HL-60 (cell line): ENCODE measurements at places on chromosomes 16 and 17.

DNA sequence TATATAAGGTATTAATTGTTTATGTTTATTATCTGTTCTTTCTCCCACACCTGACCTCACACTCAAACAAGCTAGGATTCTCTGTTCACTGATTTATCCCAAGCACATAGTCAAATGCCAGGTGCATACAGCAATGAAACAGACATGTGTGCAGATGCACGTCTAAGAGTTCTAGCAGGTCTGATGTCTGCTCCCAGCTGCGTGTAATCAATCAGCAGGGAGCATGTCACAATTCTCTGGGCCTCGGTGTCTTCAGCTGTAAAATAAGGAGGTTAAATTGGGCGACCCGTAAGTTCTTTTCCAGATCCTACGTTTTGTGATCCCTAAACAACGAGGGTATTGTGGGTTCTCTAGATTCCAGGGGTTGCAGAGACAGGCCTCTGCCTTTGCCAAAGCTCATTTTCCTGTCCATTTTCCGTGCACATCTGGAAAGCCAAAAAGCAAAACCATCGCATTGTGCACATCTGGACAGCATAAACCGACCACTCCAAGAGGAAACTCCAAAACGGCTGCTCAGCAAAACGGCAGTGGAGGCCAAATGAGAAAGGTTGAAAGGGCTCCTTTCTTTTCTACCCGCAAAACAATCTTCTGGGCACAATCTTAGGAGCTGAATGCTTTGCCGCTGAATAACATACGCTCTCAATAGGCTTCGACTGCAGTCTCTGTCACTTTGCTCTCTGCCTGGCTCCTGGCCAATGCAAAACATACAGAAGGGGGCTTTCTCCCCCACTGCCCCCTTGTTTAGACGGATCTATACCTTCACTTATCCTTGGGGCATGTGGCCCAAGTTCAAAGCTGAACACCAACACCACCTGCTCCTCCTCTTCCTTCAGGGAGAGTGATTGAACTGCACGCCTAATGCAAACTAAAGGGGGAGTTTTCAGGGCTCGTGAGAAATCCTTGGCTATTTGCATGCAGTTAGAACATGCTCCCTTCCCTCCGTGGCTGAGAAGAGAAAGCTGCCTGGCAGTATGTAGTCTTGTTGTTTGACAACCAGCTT, 426.3 kb downstream of the SLC39A11 start:
- no peak for DNase-seq

DNA sequence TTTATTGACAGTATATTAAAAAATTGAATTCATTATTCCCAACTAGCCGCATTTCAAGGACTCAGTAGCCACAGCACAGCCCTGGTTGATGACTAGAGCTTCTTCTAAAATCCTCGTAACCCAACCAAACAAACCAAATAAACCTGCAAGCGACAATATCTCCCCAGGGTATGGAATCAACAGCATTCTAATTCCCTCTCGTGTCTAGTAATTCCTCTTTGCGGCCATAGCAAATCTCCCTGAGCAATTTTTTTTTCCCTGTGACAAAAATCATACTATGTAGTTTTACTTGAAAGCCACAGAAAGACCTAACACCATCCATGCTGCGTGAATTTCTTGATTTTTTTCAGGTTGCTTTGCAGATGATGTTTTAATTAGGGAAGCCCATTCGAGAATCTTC, 143.4 kb upstream of the MYOCD start:
- no peak for DNase-seq

- no peak for DNase-seq
Measured at GRCh38 chr17:42340691-42341127, 47.5 kb downstream of the STAT3 start.

- DNase-seq, result no peak
Measured at GRCh38 chr17:15492186-15492585, 24.8 kb upstream of the CDRT4 start.

DNA sequence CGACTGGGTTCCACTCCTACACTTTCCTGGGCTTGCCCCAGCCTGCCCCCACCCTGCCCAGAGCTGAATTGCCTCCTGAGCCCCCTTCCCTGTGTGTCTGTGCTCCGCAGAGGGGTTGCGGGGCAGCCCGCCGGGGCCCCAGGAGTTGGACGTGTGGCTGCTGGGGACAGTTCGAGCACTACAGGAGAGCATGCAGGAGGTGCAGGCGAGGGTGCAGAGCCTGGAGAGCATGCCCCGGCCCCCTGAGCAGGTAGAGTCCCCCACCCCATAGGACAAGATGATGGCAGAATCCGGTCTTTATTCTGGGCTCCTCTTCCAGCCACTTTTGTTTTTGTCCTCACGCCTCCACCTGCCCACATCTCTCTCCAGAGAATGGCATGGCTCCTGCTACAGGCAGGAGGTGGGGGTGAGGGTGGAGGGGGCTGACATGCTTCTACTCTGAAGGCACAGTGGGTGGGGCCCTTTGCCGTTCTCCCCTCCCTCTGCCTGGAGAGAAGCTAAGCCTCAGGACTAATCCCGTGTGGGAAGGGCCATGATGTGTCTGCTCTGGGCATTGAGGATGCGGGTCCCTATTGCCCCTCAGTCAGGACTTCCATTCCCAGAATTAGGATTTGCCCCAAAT, 3.5 kb downstream of the ACBD4 start:
- no peak for DNase-seq

GRCh38 chr17:290626-291025, 62.0 kb downstream of the RPH3AL start:
- DNase-seq, result no peak

DNA sequence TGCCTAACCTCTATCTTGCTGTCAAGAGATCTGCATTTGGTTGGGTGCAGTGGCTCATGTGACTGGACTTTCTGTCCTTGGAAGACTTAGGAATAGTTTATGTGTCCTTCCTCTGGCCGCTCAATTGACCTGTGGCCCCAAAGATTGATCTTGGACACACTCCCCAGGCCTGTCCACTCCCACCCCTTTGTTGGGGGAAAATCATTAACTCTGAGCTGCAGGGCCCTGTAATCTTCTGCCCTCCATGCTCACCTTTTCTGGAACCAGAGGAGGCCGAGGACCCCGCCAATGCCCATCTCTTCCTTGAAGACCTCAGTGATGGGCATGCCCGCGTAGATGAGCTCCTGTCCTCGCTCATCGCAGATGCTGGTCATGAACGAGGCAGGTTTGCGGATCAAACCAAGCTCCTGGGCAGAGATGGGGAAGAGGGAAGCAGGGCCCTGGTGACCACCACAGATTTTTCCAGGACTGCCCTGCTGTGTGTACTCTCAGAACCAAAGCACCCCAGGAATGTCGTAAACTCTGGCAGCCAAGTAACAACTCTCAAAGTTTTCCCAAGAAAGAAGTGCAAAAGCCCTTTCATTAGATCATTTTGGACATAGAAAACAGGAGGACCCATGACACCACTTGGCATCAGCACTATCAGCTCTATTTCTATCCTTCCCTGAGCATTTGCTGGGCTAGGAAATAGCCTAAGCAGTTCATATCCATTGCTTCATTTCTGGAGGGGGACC, 8.5 kb upstream of the KLHL11 start:
- no peak for DNase-seq

DNA sequence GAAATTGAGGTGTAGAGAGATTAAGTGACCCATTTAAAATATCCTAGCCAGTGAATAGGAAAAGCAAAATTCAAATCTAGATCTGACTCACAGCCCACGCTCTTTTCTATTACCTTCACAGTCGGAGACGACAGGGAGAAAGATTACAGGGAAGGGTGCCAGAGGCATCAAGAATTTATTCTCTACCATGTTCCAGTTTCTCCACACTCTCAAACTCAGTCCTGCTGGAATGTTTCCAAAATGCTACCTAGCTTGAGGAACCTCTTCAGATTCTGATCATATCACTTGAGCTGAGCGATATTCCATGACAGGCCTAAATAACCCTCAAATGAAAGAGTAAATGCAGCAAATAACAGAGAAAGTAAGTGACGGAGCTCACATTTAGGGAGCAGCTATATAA, 5.4 kb upstream of the PSMD7 start:
- DNase-seq, result no peak

DNA sequence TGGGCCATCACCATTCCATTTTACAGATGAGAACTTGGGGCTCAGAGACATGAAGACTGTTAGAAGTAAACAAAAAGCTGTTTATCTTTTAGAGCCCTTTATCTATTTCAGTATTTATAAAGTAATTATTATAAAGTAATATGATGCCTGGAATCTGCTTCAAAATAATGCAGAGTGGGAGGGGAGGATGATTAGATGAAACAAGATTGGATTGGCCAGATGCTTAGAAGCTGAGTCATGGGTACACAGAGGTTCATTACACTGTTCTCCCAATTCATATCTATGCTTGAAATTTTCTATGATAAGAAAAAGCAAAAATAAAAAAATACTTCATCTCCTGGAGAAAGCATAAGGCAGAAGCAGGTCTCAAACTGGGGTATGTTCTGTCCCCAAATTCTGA, 29.4 kb downstream of the TOM1L2 start:
- DNase-seq, result no peak

- no peak for DNase-seq
Measured at GRCh38 chr16:69334696-69335095, 4.3 kb upstream of the PDF start.

DNA sequence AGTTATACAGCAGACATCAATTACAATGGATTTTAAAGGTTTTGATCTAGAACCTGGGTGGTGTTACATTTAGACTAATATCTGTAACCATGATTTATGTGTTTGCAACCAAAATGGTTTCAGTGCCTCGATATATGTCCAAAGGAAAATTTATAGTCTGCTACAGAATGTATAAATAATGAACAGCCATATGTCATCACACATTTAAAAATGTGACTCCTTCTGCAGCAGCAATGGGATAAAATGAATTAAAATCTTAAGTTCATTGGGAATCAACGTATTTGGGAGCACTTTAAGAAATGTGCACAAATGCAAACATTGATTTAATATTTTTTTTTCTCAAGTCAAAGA, 610.2 kb downstream of the TMEM114 start:
- no peak for DNase-seq

DNA sequence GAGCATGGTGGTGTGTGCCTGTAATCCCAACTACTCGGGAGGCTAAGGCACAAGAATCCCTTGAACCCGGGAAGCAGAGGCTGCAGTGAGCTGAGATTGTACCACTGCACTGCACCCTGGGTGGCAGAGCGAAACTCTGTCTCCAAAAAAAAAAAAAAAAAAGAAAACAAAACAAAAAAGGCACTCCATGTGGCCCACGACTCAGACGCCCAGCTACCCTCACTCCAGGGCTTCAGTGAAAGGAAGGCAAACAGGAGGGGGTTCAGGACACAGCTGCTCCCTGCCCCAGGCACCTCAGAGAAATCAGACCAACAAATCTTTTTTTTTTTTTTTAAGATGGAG, 91.7 kb downstream of the LITAF start:
- no peak for DNase-seq

- no peak for DNase-seq
Measured at GRCh38 chr17:17487998-17488397, 8.2 kb downstream of the RASD1 start.

DNA sequence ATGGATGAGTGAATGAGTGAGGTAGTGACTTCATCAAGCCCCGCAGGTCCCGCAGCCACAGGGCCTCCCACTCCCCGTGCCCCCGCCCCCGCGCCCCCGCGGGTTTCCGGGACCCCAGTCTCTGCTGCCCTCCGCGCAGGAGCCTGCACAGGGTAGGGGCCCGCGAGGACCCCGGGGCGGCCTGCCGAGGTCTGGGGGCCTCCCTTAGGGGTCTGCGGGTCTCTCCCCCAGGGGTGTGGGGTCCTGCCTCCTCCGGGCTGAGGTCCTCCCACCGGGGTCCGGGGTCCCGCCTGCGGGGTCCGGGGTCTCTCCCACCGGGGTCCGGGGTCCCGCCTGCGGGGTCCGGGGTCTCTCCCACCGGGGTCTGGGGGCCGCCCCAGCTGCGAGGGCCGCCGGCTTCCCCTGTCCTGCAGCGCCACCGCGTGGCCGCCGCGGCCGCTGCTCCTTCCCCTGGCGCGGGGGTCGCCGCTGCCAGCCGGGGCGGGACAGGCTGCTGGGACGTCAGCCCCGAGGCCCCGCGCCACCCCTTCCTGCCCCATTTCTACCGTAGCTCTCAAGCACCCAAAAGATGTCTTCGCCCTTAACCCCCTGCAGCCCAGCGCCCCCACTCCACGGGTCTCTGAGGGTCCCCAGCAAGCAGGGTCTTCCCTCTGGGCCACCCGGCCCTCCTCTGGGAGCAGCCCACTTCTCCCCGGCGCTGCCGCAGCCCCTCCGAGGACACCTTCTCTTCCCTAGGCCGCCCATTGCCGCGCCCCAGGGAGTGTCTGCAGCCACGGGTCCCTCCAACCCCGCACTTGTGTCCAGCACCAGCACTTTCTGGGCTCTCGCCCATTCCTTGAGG, 10.4 kb upstream of the CHMP6 start:
- no peak for DNase-seq

DNA sequence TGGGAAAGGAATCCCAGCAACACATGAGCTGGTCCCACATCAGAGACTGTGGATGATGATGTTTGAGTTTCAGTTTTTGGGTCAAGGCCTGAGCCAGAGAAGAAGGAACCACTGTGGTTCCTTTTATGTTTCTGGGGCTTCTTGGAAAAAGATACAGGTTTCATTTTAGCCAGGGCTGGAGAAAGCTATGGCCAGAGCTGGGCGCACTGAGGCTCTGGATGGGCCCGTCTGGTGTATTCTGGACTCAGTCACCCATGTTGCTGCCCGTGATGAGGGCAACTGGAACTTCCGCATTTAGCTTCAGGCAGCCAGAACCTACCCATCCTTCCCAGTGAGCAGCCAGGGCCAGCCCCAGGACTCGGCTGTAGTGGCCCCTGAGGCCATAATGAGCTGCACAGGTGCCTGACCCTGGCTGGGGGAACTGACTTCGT, 15.0 kb upstream of the PITPNA start:
- DNase-seq, result no peak

DNA sequence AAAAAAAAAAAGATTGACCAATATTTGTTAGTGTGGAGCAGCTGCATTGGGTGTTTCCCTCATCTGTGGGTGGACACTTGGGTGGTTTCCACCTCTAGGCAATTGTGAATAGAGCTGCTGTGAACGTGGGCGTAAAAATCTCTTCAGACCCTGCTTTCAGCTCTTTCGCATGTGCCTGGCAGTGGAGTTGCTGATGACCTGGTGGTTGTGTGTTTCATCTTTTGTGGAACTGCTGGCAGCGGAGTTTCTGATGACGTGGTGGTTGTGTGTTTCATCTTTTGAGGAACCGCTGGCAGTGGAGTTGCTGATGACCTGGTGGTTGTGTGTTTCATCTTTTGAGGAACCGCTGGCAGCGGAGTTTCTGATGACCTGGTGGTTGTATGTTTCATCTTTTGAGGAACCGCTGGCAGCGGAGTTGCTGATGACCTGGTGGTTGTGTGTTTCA, 21.4 kb downstream of the ZC3H18 start:
- no peak for DNase-seq

DNA sequence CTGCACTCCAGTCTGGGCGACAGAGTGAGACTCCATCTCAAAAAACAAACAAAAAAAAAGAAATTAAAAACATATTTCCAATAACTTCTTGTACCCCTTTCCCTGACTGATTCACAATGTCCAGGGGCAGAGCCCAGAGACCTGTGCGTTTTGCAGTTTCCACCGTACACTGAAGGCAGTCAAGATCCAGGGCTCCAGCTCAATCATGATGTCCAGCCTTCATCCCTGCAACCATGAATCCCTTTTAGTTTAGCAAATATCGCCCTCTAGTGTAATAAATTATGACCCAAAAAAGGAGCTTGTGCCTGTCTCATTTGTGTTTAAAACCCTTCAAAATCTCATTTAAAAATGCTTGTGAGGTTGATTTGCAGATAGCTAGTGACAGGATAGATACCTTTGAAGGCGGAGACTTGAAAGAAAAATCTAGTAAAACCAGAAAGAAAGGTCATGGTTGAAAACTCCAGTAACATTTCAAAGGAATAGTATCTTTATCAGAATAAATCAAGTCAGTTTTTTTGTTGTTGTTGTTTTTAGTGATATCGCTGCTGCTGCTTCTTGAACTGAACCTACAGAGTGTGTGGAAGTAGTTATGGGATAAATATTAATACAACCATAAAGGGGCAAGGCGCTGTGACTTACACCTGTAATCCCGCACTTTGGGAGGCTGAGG, 3.7 kb upstream of the ERN1 start:
- DNase-seq, result peak; percentile 57
